Amniotic epithelial cell (primary cell): ENCODE measurements at places on chromosomes 12 and 14.

DNA sequence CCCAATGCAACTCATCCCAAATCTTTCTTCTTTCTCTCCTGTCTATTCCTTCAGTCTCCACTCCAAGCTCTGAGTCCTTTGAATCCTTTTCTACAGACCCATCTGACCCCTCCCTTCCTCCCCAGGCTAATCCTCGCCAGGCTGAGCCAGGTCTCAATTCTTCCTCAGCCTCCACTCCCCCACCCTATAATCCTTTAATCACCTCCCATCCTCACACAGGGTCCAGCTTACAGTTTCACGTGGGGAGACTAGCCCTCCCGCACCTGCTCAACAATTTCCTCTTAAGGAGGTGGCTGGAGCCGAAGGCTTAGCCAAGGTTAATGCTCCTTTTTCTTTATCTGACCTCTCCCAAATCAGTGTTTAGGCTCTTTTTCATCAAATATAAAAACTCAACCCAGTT lies 63.8 kb downstream of the MOK start:
- DNase-seq: no peak

- no peak for DNase-seq
Measured at GRCh38 chr12:6962285-6963015, 8.0 kb downstream of the PHB2 start.

- no peak for DNase-seq
Measured at GRCh38 chr12:104462931-104463339, 6.2 kb downstream of the CHST11 start.

- no peak for DNase-seq
Measured at GRCh38 chr14:59195912-59196311, 7.4 kb downstream of the DAAM1 start.

DNA sequence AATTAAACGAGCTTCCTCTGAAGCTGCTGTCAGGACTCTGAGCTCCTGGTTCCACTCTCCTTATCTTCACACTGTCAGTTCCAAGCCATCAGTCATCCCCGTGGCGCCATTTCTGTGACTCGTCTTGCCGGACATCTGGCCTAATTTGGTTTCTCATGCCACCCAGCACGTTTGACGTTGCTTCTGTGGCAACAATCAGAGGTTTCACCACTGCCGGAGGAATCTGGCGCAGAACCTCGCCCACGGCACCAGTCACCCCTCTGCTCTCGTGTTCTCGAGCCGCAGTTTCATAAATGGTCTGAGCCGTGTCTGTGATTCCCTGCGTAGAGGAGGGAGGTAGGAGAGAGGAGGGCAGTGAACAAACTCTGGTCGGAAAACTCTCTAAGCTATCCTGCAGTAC lies 29.7 kb downstream of the BDKRB1 start:
- peak; percentile 97 for DNase-seq

- no peak for DNase-seq
Measured at GRCh38 chr14:36515105-36515593, 4.9 kb downstream of the NKX2-1 start.

- peak; percentile 13 for DNase-seq
Measured at GRCh38 chr14:89293314-89293916, 123.6 kb downstream of the FOXN3 start.

DNA sequence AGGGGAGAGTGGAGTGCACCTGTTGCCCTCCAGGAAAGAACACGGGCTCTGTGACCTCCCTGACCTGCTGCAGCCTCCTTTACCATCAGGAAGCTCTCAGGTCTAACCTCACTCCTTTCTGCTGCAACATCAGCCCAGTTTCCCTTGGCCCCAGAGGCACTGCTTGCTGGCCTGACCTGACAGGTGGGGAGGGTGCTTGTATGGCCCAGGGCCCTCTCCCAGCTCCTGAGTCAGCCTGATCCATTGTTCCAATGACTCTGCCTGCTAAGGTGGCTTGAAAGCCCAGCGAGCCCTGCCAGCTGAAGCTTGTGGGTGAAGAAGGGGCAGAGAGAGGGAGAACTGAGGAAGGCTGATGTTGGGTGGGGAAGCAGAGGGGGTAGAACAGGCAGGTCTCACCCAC lies 13.2 kb upstream of the KRT78 start:
- no peak for DNase-seq

GRCh38 chr12:11870041-11870451 lies 200.7 kb upstream of the BCL2L14 start:
- no peak for DNase-seq

DNA sequence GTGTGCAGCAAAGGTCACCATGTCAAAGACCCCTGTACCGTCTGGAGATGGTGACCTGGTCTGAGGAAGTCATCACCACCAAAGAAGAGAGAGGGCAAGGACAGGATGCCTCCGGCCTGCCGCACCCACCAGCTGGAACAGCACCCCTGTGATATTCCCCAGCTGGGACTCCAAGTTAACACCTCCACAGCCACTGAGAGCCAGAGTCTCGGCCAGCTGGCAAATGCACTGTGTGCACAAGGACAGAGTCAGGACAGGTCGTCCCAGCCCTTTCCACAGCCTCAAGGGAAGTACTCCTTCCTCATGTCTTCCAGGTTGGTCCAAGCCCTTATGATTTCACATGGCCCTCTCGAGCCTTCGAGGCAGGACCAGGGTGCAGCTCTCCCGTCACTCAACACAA lies 19.3 kb upstream of the FKBP4 start:
- DNase-seq: no peak

DNA sequence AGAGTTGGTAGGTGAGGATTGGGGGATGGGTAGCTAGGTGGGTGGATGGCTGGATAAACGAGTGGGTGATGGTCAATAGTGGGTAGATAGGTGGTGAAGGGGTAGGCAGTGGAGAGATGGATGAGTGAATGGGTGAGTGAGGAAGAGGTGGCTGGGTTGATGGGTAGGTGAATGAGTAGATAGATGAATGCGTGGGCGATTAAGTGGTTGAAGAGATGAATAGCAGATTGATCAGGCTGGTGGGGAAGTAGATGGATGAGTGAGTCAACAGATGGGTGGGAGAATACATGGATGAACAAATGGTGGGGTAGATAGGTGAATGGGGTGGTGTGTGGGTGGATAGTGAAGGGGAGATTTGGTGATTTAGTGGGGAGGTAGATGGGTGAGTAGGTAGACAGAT lies 51.1 kb downstream of the SYNE3 start:
- no peak for DNase-seq

DNA sequence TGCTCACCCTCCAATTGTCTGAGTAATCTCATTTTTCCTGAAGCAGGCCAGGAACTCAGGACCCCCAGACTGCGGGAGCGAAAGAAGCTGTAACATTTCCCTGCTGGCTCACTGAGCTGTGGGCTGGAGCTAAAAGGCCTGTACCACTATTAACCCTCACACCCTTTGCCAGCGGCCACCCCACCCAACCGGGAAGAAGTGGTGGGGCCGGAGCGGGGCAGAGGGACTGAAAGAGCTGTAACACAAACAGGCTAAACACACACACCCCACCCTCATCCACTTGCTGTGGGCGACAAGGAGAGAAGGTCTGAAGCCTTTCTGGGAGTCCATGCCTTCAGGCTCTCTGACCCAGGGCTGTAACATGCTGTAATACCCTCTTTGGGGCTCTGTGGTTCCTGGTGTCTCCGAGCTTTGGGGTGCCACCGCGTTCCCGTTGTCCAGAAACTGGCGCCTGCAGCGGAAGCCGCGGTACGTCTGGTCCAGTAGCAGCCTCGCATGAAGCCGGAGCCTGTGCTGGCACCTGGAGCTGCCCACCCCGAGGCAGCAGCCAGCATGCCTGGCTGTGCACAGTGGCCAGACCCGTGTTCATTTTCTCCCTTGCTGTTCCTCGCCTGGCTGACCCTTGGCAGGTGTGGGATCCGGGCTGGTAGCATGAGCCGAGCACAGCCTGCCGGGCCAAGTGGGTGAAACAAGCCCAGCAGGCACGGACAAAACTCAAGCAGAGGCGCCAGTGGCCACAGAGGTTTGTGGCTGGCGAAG lies 345.5 kb upstream of the MGAT4C start:
- DNase-seq: no peak

DNA sequence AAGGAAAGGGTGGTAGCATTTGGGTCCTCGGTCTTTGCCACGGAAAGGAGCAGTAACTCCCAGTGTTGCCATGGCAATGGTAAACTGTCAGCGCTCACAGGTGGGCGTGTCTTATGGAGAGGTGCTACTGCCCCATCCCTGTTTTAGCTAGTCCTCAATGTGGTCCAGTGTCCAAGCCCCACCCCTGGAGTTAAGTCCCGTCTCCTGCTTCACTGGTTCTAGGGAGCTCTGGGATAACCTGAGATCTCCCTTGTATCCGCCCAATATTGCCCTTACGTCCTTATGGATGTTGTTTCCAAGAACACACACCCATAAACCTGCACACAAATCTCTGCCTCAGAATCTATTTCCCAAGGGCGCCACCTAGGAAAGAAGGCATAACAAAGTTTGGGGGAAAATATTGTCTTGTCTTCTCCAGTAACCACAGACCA lies 64.2 kb downstream of the SPRING1 start:
- DNase-seq: peak; percentile 5

GRCh38 chr14:52494444-52494843 lies 57.9 kb downstream of the TXNDC16 start:
- no peak for DNase-seq

DNA sequence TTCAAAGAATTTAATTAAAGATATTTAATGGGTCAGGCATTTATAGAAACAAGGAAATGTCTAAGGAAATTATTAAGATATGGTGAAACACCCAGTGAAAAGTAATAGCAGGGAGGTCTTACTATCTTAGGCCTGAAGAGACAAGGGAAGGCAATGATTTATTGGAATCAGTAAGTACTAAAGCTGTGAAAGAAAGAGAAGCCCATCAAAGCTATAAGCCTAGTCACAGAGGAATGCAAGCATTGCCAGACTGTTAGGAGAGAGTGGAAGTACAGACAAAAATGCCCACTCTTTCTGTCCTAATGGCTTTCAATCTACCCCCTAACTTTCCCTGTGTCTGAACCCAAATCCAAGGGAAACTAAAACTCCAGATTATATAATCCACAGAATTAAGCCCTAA lies 69.2 kb upstream of the PIK3C2G start:
- DNase-seq: no peak

DNA sequence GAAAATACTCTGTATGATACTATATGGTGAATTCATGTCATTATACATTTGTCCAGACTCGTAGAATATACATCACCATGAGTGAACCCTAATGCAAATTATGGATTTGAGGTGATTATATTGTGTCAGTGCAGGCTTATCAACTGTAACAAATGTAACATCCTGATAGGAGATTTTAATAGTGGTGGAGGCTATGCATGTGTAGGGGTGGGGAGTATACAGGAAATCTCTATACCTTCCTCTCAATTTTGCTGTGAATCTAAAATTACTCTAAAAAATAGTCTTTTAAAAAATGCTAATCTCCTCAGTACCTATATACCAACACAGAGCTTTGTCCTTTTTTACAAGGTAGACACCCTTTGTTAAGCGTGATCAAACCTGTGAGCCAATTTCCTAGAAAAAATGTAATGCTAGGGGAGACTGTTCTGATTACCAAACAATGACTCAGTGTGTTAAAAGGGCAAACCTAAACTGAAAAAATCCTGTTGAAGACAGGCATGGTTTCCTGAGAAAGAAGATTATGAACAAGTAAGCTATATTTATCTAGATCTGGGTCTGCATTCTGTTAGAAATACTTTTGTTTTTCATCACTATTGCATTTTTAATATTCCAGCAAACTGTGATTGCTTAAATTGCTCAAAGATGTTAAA lies 170.9 kb downstream of the DUSP6 start:
- DNase-seq: peak; percentile 93

DNA sequence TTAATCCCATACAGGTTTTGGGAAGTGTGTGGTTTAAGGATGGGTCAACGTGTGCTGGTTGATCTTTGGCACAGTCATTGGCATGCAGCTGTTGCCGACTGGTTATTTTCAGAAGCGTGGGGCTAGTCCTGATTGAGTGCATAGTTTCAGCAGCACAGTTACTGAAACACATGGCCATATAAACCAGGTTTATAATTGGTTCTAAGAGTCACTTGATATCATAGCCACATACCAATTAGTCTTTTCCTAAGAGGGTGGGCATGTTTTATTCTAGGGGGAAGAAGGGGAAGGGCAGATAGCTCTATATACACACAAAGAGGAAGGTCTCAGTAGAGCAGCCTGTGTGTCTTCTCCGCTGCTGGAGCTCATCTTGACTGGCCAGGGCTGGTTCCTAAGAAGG lies 11.0 kb upstream of the RPS6KL1 start:
- no peak for DNase-seq

DNA sequence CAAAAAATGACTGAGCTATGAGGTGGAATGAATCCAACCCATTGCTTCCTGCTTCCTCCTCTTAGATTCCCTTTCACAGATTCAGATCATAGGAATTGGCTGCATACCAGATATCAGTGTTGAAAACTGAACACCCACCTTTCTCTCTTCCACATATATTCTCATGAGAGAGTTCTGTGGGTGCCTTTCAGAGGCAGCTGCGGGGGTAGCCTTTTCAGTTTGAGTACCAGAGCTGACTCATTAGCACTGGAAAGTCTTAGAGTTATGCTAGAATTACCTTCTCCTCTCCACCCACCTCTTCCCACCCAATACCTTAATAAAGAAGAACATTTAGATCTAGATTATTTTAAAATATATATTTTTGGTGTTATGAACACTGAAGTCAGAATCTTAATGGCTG lies 495.4 kb upstream of the SEL1L start:
- no peak for DNase-seq

DNA sequence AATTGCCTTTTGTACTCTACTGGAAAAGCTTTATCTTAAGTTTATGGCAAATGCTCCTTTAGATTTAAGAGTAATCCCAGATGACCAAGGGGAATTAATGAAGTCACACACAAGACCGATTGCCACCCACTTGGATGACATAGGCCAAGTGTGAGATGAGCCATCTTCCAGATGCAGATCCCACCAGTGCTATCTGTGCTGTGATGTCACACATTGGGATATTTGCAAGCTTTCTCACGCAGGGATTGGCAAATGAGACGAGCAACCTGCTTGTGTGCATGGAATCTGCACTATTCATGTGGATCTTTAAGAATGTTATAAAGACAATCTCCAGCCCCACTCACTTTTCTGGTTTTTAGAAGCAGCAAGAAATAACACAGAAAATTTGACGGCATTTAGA lies 602.1 kb upstream of the TMEM132C start:
- no peak for DNase-seq

DNA sequence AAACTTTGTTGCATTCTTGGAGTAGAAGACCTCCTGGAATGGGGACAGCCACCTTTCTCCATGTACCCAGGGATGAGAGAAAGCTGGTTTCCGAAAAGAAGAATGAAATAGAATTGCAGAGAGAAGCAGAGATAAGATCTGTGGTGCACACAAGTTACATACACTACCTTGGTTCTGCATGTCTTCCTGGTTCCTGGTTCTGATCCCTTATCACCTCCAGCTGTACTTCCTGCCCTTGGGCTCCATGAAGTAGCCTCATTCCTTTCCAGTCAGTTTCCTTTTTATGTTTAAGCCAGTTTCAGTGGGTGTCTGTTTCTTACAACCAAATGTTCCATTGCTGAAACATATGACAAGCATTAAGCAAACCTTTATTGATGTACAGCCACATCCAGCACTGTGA lies 69.3 kb downstream of the FBXW8 start:
- DNase-seq: no peak

GRCh38 chr12:94228488-94228907 lies 80.1 kb downstream of the PLXNC1 start:
- no peak for DNase-seq

DNA sequence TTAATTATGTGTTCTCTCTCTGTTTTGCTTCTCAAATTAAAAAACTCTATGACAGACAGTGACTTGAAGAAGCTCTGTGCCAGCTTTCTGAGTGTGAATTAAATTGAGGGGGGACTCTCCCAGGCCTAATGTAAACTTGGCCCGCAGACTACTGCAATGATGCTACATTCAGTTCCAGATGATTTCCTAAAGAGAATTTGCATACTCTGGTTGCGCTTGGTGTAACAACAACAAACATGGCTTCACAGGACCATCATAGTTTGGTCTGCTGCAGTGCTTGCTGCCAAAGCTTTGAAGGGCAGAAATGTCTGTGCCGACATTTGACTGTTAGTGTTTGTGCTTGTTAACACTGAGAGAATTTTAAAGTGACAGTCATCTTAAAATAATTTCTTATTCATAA lies 25.0 kb downstream of the CFAP54 start:
- DNase-seq: no peak
